NCI-H524 (cell line): ENCODE measurements at places on chromosomes 11 and 22.

- DNase-seq: peak; percentile 71
Measured at GRCh38 chr11:114399490-114400215, 658 bp downstream of the C11orf71 start.

- DNase-seq: no peak
Measured at GRCh38 chr11:124108156-124108555, 7.1 kb upstream of the VWA5A start.

- no peak for DNase-seq
Measured at GRCh38 chr11:60150279-60150678, 32.6 kb downstream of the MS4A6A start.

- no peak for DNase-seq
Measured at GRCh38 chr11:126474220-126474619, 118.7 kb downstream of the ST3GAL4 start.

- DNase-seq: no peak
Measured at GRCh38 chr11:125674210-125674609, 6.4 kb downstream of the ACRV1 start.

- DNase-seq: peak; percentile 90
Measured at GRCh38 chr11:793556-793955, 3.7 kb upstream of the CEND1 start.

DNA sequence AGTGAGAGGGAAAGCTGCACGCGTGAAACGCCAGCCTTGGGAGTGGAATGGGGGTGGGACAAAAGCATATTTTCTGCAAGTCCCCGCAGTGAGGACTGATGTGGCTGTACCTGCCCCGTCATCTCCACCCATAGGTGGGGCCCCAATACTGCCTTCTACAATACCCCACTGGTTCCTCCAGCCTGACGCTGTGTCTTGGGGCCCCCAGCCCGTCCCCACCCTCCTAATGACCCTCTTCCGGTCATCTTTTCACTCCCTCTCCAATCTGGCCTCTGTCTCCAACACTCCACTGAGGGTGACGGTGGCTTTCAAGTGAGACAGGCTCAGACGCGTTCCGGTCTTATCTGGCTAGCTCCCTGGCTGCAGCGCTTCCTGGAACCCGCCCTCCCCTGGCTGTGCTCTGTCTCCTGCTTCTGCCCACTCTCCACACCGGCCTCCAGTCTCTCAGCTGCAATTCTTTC, 104.2 kb downstream of the MICAL3 start:
- no peak for DNase-seq

DNA sequence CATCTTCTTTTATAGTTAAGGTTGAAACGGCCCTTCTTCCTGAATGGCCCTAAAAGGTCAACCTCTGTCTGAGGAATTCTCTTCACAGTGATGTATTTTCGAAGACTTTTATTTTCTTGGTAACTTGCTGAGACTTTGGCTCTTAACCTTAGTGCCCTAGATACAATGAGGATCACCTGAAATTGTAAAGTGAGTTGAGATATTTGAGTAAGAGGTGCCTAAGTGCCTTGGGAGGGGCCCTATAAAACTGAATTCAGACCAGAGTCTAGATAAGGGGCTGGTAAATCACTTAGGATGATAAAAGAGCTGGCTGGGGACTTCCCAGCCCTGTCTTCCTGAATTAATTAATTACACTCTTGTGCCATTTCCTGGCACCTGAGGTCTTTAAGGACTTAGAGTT, 505.6 kb upstream of the KIRREL3 start:
- no peak for DNase-seq

DNA sequence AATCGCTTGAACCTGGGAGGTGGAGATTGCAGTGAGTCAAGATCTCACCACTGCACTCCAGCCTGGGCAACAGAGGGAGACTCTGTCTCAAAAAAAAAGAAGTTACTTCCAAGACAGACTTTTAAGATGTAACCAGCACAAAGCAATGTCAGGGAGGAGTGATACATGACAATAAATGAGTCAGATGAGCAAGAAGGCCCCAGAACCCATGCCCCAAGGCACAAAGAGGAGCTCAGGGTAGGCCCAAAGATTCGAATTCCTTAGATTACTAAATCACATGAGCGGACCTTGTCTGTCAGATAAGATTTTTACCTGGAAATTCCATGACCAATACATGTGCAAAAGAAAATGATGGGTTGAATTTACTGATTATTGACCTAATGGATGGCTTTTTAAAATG, 10.5 kb upstream of the JHY start:
- no peak for DNase-seq

DNA sequence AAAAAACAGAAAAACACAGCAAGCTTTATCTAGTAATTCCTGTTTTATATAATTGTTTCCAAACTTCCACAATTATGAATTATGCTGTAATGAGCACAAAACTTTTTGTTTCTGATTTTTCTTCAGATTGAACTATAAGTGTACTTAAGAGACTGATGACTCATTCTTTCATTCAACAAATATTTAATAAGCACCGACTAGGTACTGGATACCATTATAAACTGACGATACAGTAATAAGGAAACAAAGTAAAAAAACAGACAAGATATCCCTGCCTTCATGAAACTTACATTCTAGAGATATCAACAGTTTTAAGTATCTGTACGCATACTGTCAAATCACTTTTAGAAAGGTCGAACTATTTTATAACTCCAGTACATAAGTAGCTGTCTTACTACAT, 78.6 kb downstream of the ME3 start:
- DNase-seq: no peak

GRCh38 chr11:114172871-114173444, 113.4 kb downstream of the ZBTB16 start:
- no peak for DNase-seq

DNA sequence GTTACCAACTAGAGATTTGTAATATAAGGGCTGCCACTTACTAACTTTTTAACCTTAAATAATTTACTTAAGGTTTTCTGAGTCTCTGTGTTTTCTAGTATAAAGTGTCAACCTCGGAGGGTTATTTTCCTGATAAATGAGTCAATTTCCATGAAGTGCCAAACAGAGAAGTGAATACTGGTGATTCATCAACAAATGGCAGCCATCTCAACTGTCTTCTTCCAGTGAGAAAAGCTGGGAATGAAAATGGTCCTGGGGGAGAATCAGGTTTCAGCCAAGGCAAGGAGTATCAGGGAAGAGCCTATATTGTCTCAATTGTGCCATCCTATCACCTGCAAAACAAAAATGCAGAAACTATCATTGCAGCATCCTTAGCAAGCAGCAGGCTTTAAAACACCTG, 129.1 kb downstream of the LUZP2 start:
- DNase-seq: no peak

DNA sequence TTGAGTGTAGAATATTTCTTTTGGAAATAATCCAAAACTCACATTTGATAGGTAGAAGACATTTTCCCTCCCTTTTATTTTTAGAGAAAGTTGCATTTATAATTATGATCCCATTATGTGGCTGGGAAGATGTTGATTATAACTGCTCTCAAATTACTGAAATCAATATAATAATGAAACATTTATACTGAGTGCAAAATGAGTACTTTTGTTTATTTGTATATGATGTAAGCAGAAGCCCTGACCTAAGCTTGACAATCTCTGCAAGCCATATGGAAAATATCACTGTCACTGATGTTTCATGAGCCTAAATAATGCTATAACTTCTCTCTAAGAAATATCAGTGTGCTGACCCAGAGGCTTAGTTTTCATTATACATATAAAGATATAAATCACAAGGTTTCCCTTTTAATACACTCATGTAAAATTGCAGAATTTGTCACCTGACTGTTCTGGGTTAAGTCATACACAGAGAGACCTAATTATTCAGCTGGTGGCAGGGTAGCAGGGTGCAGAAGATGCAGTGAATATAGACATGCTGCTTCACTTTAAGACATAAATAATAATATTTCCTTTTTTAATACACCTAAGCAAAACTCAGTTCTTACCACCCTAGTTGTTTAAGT, 99.2 kb downstream of the BBOX1 start:
- no peak for DNase-seq

DNA sequence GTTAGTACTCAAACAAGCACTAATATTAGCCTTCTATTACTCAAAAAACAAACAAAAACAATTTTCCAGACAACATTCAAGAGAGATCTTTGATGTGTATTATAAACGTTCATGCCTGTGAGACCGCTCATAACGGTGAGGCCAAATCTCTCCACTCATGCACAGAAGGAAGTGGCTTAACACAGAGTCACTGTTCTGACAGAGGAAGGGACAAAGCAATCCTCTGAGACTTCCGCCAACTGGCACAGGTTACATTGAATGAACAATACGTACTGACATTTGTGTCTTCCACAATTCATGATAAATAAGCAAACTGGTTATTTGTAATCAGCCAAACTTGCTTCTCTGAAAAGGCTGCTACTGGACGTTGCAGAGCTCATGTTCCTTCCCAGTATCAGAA, 30.5 kb downstream of the CHKA start:
- no peak for DNase-seq

DNA sequence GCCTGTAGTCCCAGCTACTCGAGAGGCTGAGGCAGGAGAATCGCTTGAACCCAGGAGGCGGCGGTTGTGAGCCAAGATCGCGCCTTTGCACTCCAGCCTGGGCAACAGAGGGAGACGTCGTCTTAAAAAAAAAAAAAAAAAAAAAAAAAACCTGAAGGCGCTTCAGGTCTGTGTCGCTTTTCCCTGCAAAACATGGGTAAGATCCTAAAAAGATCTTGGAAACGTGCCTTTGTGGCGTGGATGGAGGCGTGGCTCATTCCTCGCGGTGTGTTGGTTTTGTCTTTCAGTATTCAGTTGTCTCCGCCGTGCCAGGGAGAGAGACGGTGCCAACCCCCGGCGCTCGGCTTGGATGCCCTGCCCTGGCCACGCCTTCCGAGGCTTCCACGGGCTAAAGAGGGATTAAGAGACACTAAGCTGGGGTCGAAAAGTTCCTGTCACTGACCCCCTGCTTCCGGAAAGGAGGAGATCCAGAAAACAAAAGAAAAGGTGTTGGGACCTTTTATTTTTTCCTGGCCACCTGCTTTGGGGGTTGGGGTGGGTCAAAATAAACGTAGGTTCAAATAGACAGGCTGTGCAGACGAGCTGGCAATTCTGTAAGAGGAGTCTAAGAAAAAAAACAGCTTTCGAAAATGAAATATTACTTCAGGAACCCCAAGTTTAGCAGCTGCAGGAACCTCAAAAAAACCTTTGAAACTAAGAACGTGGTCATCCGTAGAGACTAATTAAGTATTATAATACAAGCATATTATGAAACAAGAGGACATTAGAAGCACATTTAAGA, 1.1 kb upstream of the SLC35F2 start:
- peak; percentile 69 for DNase-seq

DNA sequence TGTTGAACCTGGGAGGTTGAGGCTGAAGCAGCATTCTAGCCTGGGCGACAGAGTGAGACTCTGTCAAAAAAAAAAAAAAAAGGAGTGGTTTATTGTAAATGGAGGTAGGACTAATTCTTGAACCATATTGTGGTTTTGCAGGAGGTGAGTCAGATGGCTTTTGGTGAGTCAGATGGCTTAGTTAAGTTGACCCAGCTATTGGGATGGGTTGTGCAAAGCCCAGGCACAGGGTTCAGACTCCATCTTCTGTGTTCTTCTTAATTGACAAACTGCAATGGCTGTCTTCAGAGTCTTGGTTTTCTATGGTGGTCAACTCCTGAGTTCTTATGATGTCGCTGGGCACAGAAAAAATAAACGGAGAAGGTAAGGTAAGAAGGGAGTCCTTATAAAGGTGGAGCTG, 182.7 kb downstream of the ADAMTS15 start:
- DNase-seq: no peak

GRCh38 chr11:13303668-13304649, 26.4 kb downstream of the BMAL1 start:
- DNase-seq: no peak

DNA sequence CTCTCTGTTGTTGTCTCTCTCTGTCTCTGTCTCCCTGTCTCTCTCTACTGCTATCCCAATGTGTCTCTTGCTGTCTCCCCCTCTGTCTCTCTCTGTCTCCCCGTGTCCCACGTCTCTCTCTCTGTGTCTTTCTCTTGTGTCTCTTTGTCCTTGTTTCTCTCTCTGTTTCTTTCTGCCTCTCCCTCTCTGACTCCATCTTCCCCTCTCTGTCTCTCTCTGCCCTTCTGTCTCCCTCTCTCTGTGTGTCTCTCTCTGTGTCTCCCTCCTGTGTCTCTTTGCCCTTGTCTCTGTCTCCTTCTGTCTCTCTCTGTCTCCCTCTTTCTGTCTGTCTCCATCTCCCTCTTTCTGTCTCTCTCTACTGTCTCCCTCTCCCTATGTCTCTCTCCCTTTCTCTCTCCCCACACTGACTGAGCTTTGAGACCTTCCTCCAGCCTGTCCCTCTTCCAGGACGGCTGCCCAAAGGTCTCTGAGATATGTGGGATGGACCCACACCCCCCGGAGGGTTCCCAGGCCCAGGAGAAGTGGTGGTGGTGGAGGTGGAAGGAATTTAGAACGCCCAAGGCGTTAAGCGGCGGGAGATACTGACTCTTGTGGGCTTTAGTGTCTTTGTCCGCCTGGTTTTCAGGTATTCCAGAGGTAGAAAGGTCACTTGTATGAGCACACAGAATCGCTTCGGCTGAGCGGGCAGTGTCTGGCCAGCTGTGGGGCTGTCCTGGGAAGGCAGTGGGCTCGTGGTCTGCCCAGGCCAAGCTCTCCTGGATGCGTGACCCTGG, 65.5 kb upstream of the CCND1 start:
- DNase-seq: no peak

DNA sequence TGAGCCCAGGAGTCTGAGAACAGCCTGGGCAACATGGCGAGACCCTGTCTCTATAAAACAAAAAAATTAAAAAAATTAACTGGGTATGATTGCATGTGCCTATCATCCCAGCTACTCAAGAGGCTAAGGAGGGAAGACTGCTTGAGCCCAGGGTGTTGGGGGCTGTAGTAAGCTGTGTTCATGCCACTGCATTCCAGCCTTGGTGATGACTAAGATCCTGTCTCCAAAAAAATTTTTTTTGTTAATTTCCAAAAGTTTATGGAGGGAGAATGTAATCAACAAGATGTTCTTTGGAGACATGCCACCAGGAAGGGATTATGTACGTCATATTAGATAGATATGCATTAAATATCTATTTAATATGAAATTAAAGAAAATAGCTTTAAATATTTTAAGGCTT, 267.5 kb downstream of the SBF2 start:
- DNase-seq: no peak

DNA sequence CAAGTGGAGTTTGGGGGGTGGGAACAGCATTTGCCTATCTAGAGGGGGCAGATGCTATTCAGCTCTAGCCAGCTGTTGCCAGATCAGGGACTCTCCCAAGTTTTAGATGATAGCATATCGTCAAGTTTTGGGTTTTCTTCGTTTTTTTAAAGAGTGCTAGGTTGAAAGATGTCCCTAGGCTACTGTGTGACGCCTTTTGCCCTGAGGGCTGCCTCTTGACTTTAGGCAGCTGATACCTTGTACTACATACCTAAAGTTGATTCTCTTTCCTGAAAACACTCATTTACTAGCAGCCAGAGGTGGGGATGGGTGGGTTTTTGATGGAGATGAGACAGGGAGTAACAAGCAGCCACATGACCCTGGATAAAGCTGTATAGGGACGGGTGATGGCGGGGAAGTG, 87.1 kb downstream of the ABTB2 start:
- no peak for DNase-seq

GRCh38 chr22:26904483-26904882, 247.1 kb downstream of the MIAT start:
- DNase-seq: no peak
